Ureter (tissue), 1 donor: ENCODE measurements at places on chromosomes 1 and 21. TPM values are rescaled to one million over a fixed set of nuclear protein-coding genes. Genes with fewer than 3 reads are reported as not detected.
A peak's percentile ranks its signal among the peaks of the same experiment; 100 is the strongest.

Gene RGSL1
- not detected for total RNA-seq

- no peak for DNase-seq
Measured at GRCh38 chr1:97820470-97821188, 100.2 kb downstream of the DPYD start.

Gene EPHX1
- total RNA-seq, result 116 TPM

- no peak for DNase-seq
Measured at GRCh38 chr1:197618061-197618460, 157.2 kb downstream of the DENND1B start.

DNA sequence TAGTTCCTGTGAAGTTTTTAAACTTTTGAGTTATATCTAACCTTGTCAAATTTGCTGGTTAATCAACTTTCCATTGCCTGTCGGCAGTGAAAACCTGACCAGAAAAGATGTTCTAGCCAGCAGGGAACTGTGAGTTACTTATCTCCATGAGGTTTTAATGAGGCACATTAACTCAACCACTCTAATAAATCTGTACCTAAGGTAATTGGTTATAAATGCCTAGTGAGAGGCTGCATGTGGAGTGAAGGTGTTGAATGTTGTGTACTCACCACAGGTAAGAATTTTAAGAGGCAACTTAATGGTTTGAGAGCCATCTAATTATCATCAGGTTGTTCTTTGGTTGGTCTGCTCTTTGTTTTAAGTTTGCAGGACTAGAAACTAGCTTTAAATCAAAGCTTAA, 138.4 kb upstream of the LHX8 start:
- DNase-seq, result no peak

- no peak for DNase-seq
Measured at GRCh38 chr1:20903437-20903836, 116.3 kb upstream of the HP1BP3 start.

Gene TNNT2
- 1.4 TPM for total RNA-seq

- DNase-seq, result peak; percentile 84
Measured at GRCh38 chr1:204350857-204351573, 8.7 kb downstream of the PLEKHA6 start.

GRCh38 chr1:53123453-53124140, 18.8 kb downstream of the SLC1A7 start:
- no peak for DNase-seq

Gene LIN28A
- not detected for total RNA-seq

Gene ZNF670
- total RNA-seq, result 4.2 TPM

DNA sequence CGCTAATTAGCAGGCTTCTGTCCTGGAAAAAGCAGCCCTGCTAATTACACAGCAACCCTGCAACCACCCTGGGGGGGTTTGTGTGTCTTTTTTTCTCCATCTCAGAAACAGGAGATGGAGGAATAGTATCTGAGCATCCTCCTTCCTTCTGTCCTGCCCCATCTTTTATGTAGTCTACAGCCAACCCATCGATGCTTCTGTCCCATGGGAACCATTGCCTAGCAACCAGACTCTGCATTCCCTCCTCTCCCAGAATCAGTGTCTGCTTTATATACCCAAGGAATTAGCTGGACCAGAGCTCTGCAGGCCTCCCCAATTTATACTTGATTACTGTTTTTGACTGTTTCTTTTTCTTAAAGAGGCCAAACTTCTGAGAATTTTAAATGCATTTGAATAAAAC, 35.1 kb downstream of the LRRC38 start:
- no peak for DNase-seq

GRCh38 chr1:109152196-109152595, 38.3 kb downstream of the ELAPOR1 start:
- no peak for DNase-seq

Gene TNFSF18
- not detected for total RNA-seq

Gene LCE2A
- total RNA-seq, result not detected

DNA sequence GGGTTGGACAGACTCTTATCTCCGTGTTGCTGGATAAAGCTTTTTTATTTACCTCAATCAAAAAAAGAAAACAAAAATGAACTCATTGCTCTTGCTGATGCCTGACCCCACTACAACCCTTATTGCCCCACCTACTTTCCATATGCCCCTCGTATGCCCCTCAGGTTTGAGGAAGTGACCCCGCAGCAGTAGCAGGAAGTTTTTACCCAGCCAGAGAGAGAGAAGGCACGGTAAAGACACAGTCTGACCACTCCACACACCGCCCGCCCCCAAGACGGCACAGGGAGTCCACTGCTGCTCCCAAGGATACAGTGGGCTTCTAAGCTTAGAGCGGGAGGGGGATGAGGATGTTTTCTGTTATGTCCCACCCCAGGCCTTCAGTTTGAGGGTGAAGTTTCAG, 9.8 kb downstream of the PLEKHO1 start:
- no peak for DNase-seq

- DNase-seq, result no peak
Measured at GRCh38 chr1:203663294-203663693, 36.7 kb downstream of the ATP2B4 start.

Gene PGBD5
- 1.8 TPM for total RNA-seq

- no peak for DNase-seq
Measured at GRCh38 chr1:224856973-224857372, 72.5 kb upstream of the DNAH14 start.

DNA sequence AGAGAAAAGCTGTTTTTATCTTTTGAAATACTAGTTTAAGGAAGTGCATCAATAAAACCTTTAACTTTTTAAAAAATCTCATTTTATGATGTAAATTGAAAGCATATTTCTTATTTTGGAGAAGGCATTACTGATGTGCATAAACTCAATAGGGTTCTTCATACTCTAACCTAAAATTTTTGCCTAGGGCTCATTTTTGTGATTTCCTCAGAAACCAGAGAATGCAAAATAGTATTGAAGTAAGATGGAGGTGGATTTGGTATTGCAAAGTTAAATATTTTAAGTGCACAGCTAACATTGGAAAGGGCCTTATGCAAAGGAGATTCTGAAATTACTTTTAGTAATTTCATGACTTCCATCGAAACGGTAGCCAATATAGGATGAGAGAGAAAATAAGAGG, 101.9 kb downstream of the PTGER3 start:
- no peak for DNase-seq

DNA sequence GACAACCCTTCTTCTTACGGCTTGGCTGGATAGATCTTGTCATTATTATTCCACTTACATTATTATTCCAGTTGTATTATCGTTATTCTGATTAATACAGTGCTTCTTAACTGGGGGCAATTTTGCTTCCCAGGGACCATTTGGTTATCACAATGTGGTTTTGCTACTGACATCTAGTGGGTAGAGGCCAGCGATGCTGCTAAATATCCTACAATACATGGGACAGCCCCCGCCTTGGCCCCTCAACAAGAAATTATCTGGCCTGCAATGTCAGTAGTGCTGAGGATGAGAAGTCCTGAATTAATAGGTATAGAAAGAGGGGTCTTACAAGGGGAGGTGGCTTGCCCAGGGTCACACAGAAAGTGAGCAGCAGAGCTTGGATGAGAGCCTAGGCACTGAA, 105.6 kb downstream of the PTPRU start:
- no peak for DNase-seq

Gene SUSD4
- 21.9 TPM for total RNA-seq

DNA sequence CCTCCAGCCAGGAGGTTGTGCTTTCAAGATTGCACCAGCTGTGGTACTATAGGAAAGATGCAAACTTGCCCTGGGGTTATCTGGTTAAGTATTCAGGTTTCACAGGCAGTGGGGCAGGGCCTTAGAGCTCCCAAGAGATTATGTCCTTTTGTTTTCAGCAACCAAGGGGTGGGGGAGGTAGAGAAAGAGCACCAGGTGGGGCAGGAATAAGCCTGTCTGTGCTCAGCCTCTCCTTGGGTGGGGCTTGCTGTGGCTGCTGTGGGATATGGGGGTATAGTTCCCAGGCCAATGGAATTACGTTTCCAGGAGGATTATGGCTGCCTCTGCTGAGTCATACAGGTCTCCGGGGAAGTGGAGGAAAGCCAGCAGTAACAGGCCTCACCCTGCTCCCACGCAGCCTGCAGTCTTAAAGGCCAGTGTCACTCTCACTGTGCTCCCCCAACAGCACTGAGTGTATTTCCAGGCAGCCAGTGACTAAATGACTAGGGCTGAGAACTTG, 508.6 kb downstream of the RWDD3 start:
- no peak for DNase-seq

- DNase-seq, result no peak
Measured at GRCh38 chr1:175191659-175192058, 917 bp downstream of the KIAA0040 start.

GRCh38 chr1:161198194-161198896, 509 bp downstream of the ADAMTS4 start:
- no peak for DNase-seq

Gene C8B
- total RNA-seq, result not detected

- no peak for DNase-seq
Measured at GRCh38 chr1:230487773-230488428, 61.8 kb upstream of the PGBD5 start.

GRCh38 chr1:160167580-160167979, 16.2 kb downstream of the ATP1A4 start:
- DNase-seq, result no peak

DNA sequence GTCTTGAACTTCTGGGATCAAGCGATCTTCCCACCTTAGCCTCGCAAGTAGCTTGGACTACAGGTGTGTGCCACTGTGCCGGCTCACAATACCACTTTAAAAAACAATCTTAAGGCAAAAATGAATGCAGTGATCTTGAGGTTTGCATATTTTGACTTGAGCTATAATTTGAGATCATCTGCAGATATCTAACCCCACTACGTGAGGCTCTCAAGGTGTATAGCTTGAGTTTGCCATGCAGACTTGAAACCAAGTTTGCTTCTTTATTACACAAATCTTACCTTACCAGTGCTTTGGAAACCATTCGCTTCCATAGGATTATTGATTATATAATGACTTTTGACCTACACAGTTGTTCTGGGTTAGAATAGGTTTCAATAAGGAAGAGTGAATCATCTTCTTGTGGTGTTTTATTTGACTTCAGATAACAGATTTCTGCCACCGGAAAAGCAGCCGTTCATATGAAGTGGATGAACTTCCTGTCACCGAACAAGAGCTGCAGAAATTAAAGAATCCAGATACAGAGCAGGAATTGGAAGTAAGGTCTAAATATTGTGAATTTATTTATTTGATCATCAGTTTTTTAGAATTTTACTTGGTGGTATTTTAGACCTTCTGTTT, 155.1 kb downstream of the VPS13D start:
- no peak for DNase-seq
